ENCODE measurements at places on chromosomes 7 and 10.

- DNase-seq, result no peak
Observed at GRCh38 chr10:31822150-31822549, 106.5 kb downstream of the ARHGAP12 start.

DNA sequence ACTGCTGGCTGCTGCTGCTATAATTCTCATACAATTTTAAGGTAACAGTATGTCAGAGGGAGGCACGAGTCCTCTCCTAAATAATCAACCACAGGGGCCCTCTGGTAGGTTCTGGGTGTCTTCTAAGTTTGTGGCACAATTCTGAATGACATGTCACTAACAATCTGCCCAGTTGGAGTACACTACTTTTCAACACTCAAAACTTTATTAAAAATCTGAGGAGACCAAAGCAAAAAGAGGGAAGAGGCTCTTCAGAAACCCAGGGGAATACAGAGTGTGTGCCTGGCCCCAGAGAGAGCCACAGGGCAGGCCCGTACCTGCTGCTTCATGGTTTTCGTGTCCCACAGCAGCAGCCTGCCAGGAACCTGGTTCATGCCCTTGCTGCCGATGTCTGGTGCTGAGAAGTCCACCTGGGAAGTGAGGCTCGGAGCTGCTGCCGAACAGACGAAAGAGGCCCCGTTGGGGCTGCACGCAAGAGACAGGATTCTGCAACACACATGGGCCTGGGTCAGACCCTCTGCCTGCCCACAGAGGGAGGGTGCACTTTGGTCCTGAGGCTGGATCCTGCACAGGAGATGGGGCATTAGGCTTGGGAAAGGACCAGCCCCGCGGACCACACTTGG is 18.3 kb downstream of the WDR91 start:
- DNase-seq, result no peak

- DNase-seq, result no peak
Observed at GRCh38 chr7:134452419-134452838, 6.5 kb downstream of the AKR1B1 start.

- DNase-seq, result no peak
Observed at GRCh38 chr10:48478980-48479811, 125.7 kb downstream of the ARHGAP22 start.

DNA sequence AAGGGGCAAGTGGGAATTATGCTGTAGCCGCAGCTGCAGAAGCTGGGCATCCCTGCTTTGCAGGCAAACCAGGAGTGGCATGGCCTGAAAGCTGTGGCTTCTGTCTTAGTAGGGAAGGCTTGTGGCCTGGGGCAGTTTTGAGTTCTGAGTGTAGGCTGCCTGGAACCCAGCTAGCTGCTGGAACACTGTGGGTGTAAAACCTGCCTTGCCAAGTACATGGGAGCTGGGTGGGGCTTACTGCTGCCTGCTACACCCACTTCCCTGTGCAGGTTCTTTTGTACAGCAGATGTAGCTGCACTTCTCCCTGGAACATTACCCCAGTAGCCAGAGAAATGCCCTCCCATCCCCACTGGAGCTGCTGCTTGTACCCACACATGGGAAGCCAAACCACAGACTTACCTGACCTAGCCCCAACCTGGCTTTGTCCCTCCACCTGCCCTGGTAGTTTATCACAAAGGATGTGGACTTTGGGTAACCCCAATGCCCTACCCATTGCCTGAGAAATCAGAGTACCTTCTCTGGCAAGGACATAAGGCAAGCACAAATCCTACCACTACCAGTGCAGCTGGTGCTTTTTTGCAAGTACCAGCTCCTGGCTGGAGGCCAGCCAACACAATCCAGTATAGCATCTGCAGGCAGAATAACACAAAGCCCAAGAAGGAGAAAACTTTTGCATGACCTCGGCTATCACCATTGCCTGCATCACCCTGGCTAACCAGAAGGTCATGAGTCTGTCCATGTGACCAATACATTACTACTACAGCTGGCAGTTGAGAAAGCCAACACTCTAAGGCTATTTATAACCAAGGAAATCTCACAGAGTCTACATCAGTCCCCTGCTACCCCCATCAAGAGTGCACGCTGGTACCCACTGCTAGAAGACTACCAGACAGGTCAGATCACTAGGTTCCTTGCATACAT is 26.5 kb upstream of the PPP1R3A start:
- no peak for DNase-seq

DNA sequence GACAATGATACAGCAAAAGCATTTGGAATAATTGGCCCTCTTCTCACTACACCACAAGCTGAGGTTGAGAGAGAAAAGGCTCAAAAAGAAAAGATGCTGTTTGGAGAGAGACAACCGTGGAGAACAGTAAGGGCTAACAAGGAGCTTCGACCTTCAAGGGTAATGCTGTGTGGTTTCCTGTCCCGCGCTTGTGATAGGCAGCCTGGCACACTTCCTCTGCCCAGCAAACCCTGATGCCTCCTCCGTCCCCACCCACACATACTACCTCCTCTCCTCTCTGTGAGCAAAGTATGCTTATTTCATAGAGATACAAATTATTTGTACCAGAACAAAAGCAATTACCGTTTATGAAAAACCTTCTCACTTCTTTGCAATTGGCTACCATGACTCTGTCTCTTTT is 755.4 kb downstream of the KCNMA1 start:
- DNase-seq, result peak; percentile 35

DNA sequence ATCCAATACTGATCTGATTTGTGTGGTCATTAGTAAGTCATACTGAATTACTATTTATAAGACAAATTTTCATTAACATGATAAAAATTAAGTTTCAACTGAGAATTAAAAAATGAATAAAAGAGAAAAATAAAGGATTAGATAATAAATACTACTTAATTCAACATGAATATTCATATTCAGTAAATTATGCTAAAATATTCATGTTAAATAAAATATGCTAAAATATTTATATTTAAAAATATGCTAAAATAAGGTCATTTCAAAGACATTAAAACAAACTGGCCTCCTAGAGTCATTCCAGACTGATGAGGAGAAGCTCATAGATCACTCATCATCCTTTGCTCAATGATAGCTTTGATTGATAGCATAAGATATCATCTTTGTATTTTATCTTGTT is 16.7 kb upstream of the TMEM106B start:
- DNase-seq, result no peak

- no peak for DNase-seq
Observed at GRCh38 chr7:16561943-16562342, 35.3 kb downstream of the LRRC72 start.

- no peak for DNase-seq
Observed at GRCh38 chr10:14276210-14276609, 54.5 kb downstream of the FRMD4A start.

DNA sequence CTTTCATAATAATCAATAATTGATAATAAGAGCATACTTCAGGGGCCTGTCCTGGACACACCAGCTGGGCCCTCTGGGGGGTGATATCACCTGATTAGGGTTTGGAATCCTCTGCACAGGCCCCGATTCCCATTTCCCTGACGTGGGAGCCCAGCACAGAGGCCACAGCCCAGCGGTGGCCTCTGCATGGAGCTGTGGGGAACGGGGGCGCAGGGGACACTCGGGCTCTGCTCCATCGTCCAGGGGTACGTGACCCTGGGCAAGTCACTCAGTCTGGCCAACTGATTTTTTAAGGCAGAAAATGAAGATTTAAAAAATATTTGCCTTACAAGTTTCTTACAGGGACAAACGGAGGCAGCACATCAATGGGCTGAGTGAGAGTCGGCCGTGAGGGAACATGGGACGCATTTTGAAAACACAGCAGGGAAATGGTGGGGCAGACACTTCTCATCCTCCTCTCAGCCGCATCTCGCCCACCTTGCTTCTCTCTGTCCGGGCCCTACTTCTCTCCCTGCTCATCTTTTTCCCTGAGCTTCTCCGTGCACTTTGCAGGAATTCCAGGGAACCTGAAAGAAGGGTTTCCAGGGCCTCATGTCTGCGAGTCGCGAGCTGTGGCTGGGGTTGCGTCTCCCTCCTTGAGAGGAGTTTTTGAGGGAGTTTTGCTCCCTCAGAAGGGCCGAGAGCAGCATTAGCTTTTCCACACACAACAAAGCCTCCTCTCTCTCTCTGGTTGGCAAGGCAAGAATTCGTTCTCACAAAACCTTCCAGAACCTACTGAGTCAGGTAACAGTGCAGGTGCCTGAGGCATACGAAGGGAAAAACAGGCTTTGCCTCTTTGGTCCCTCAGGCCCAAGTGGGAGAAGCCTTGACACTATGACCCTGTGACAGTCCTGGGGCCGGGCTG is 312.0 kb downstream of the WDR37 start:
- DNase-seq, result no peak

- DNase-seq, result no peak
Observed at GRCh38 chr10:482848-483247, 206.6 kb downstream of the DIP2C start.

DNA sequence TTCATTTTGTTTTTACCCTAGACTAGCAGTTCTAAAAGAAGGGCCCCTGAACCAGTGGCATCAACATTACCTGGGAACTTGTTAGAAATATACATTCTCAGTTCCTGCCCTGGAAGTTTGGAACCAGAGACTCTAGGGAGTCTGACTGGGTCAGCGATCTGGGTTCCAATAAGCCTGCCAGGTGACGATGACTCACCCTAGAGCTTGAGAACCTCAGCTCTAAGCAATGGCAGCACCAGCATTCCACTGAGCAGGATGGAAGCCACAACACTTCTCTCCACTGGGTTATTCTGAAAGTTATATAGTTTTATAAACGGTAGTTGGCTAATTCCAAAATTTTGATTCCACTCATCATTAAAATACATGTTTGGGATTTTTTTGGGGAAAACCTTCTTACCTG is 97.0 kb upstream of the AMPH start:
- DNase-seq, result no peak

DNA sequence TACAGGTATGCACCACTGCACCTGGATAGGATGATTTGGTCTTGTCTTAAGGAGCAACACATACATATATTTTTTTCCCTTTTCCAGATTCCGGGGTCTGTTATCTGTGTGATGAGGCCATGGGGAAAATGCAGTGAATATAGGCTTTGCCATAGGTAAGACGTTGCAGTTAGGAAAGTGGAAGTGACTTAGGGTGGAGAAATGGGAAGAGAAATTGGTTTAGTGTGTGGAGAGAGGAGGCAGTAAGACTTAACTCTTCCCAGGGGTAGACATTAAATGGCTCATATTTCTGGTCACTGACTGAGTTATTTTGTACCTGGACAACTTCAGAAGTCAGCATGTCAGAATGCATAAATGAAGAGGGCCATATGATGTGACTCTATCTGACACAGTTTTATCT is 66.7 kb downstream of the PFKFB3 start:
- no peak for DNase-seq

DNA sequence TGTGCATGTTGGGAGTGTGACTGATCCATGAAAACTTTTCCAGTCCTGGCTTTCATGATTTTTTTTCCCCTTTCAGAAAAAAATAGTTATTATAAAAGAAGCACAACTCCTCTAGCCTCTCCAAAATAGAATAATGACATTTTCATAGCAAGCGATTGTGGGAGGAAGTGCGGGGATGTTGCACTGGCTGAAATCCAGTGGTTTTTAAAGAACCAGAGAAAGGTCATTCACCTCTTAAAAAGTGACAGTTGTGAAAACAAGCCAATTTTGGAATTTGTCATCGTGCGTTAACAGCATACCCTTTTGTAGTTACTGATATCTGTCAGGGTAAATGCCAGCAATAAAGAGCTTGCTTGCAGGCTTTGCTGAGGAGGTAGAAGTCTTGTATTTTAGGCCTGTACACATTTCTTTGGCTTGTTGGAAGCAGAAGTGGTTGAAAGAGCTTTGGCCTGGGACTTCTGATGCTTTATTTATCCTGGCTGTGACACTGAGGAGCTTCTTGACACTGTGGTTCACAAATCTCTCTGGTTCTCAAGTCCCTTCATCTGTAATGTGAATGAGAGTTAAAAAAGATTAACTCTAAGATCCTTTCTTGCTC is 545.9 kb downstream of the REEP3 start:
- DNase-seq, result peak; percentile 20

DNA sequence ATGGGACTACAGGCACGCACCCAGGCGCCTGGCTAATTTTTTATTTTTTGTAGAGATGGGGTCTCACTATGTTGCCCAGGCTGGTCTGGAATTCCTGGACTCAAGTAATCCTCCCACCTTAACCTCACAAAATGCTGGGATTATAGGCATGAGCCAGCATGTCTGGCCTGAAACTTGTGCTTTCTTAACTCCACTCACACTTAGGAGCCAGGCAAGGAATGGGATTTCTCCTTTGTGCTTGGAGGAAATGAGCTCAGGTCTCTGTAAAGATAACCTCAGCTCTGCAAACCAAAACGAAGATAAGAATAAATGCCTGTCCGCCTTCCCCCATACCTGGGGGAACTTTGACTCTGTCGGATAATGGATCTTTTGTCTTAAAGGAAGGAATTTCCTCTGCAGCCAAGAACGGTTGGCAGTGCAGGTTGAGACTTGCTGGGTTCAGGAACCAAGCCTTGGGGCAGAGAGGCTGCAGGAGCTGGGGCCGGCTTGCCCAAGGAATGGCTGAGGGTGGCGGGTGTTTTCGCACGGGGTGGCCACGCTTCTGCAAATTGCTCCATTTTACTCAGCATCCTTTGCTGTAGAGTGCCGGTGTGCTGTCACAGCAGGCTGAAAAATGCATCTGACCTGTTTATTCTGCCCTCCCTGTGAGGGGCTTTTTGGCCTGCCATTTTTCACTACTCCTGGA is 174.2 kb downstream of the KIAA1217 start:
- no peak for DNase-seq

DNA sequence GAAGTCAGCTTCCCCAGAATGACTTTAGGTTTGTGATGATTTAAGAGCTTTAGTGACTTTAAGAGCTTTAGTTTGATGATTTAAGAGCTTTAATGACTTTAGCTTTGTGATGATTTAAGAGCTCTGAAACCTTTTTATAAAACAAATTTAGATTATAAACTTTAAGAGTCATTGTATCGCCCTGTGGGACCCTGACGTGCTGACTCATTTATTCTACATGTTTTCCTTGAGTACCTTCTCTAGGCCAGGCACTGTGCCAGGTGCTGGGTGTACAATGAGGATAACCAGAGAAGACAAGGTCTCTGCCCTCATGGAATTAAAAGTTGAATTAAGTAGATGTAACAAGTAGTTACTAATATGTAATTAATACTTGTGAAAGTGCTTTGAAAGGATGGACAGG is 45.4 kb downstream of the CNNM1 start:
- DNase-seq, result no peak

DNA sequence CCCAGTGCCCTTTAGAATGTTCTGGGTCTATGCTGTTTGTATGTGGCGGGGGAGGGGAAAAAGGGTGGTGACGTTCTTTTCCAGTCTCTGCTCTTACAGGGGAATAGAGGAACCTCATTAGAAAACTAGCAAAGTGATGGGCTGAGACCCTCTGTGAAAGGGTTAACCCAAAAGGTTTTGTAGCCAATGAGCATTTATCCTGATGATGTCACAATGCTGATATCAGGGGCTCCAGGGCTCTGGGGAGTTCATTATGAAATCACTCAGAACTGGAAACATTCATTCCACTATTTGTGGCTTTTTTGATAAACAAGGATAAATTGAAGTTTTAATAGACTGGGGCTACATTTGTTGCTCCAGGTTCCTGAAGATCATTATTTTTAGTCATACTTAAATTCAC is 71.7 kb downstream of the ARID5B start:
- no peak for DNase-seq
